ENCODE measurements at places on chromosomes 2 and 18.

- DNase-seq: no peak
Measured at GRCh38 chr2:46296216-46296839, 879 bp upstream of the EPAS1 start.

DNA sequence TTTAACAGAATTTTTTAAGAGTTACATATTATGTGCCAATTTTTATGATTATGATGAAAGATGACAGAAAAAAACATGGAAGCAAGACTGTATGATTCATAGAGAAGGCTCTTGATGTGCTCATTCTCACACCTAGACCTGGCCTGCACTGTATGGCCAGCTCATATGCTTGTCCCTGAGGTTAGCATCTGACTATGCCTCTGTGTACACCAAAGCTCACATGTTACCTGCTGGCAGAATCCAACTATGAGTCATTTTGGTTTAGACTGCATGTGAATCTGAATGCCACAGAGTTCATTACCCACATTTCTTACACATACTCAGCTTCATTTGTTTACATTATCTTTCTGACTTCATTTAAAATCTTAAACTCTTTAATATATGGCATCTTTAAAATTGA, 139.0 kb downstream of the DSC3 start:
- peak; percentile 99 for DNase-seq

- no peak for DNase-seq
Measured at GRCh38 chr2:240620149-240620731, 5.0 kb upstream of the GPR35 start.

DNA sequence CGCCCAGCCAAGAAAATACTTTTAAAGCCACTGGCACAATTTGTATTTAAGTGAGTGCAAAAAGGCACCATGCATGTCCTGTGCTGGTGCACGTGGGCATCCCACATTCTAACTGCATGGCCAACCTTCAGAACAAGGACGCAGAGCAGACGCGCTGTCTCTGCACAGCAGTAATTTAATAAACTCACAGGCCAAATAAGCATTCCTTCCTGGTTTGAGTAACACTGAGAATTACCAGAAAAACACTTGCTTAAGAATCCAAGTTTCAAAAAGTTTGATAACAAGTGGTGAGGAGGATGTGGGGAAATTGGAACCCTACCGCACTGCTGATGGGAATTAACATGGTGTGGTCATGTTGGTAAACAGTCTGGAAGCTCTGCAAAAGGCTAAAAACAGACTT, 38.7 kb downstream of the RPL31 start:
- DNase-seq: no peak

All from retinal pigment epithelial cell (primary cell).